Activated CD8-positive, alpha-beta memory T cell treated with anti-CD3 and anti-CD28 coated beads for 36 hours (primary cell): ENCODE measurements at places on chromosomes 16 and 17. TPM values are rescaled to one million over a fixed set of nuclear protein-coding genes. Genes with fewer than 3 reads are reported as not detected.

The MT1A gene
- total RNA-seq: 1.1 TPM

The KRT31 gene
- total RNA-seq: not detected

The COG4 gene
- 44.2 TPM for total RNA-seq

The MAPT gene
- 0.46 TPM for total RNA-seq

The PYY gene
- total RNA-seq: not detected

The SLFN12 gene
- 6.7 TPM for total RNA-seq

The CD7 gene
- 284 TPM for total RNA-seq

The NDEL1 gene
- 52.4 TPM for total RNA-seq

The C1QL1 gene
- total RNA-seq: 0.21 TPM

The CES3 gene
- total RNA-seq: 0.57 TPM

The LPCAT2 gene
- 0.10 TPM for total RNA-seq

The SLC47A1 gene
- 0.30 TPM for total RNA-seq

The RAI1 gene
- 21.3 TPM for total RNA-seq

The KCNJ12 gene
- total RNA-seq: not detected

The KIFC3 gene
- 3.0 TPM for total RNA-seq
